Suppressor macrophage treated with lipopolysaccharide for 1 hour (primary cell): ENCODE measurements at places on chromosomes 1 and 21.

- no peak for DNase-seq
Measured at GRCh38 chr1:22418312-22418711, 33.3 kb upstream of the ZBTB40 start.

DNA sequence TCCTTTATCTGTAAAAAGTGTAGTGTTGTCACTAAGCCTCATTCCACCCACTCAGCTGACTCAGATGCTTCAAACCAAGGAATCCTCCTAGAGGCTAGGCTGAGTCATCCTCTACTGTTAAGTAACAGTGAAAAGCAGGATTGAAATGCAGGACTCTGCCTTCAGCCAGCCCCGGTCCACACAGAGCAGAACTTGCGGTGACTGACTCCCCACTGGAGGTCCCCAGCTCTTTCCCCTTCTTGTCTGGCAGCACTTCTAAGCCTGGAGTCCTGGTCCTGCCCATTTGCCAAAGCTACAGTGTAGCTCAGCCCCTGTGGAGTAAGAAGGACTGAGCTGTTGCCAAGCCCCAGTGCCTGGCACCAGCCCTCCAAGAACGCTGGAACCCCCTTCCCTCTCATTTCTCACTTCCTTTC, 1.7 kb downstream of the RAB7B start:
- DNase-seq: peak; percentile 99

GRCh38 chr21:27130154-27130553, 163.3 kb upstream of the ADAMTS5 start:
- no peak for DNase-seq

GRCh38 chr1:1954831-1955441, 35.9 kb upstream of the TMEM52 start:
- DNase-seq: no peak

DNA sequence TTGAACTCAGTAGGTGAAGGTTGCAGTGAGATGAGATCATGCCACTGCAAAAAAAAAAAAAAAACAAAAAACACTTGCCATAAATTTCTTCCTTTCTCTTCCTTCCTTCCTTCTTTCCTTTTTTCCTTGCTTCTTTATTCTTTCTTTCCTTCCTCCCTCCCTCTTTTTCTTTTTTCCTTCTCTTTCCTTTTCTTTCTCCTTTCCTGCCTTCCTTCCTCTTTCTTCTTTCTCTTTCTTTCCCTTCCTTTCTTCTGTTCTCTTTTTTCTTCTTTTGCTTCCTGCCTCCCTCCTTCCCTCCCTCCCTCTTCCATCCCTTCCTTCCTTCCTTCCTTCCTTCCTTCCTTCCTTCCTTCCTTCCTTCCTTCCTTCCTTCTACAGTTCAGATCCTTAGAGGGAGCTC, 71.2 kb downstream of the LYPLAL1 start:
- DNase-seq: no peak
